ENCODE measurements at places on chromosomes 1 and 21.

- DNase-seq: no peak
These were observed 168.4 kb downstream of the ZZZ3 start for GRCh38 chr1:77513839-77514763.

GRCh38 chr1:87064986-87065385 is 150.6 kb downstream of the HS2ST1 start:
- DNase-seq: no peak

- DNase-seq: no peak
These were observed 27.5 kb downstream of the TBX15 start for GRCh38 chr1:118960567-118961136.

GRCh38 chr1:218872026-218872425 is 301.7 kb upstream of the LYPLAL1 start:
- no peak for DNase-seq

GRCh38 chr1:188006354-188006753 is 1177.6 kb downstream of the PLA2G4A start:
- DNase-seq: no peak

DNA sequence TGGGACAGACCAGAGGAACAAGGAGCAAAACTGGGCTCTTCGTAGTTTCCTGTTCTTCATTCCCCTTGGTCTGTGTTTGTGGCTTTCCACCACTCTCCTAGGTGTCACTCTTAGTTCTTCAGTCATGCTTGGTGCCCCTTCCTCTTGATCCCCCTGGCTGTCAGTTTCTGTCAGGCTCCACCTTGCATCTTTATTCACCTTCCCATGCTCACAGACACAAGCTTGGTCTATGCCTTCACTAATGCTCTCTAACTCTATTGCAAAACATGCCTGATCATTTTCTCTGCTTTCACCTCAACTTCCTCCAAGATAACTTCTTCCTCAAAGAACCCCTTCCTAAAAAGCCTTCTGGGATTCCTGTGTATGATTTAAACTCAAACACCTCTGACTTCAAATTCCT is 122.9 kb downstream of the GLUL start:
- no peak for DNase-seq

GRCh38 chr1:226534645-226535044 is 13.9 kb upstream of the STUM start:
- DNase-seq: no peak

DNA sequence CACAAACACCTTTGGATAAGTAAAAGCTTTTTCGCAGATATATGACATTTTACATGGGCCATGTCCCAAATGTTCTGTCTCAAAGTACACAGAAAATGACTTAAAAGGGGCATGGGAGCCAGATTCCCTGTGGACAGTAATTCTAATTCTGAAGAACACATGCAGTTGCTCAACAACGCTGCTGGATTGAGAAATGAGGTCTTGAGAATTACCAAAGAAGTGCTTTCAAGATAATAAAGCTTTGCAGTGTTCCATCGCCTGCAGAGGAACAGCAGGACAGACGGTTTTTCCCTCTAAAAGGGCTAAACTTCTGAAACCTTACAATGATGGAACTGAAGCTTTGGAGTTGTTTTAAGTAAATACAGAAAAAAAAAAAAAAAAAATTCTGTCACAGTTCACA is 55.3 kb upstream of the HSPA13 start:
- no peak for DNase-seq

DNA sequence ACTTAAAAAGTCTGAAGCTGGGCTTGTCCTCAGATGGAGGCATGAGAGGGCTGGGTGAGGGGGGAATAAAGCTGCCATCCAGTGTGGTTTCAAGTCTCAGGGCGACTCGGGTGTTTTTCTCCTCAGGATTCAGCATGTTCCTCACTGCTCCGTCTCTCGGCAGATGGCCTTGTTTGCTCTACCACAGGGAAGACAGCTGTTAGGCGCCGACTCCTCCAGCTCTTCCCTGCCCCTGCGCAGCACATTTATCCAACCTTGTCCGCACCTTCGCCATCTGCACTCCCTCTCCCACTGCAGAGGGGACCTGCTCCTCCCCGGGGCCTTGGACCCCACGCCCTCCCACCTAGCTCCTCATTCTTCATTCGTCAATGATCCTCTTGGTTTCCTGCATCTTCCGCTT is 16.6 kb upstream of the S100A11 start:
- DNase-seq: no peak

- DNase-seq: no peak
These were observed 4.6 kb downstream of the TENT5B start for GRCh38 chr1:27007909-27008582.

DNA sequence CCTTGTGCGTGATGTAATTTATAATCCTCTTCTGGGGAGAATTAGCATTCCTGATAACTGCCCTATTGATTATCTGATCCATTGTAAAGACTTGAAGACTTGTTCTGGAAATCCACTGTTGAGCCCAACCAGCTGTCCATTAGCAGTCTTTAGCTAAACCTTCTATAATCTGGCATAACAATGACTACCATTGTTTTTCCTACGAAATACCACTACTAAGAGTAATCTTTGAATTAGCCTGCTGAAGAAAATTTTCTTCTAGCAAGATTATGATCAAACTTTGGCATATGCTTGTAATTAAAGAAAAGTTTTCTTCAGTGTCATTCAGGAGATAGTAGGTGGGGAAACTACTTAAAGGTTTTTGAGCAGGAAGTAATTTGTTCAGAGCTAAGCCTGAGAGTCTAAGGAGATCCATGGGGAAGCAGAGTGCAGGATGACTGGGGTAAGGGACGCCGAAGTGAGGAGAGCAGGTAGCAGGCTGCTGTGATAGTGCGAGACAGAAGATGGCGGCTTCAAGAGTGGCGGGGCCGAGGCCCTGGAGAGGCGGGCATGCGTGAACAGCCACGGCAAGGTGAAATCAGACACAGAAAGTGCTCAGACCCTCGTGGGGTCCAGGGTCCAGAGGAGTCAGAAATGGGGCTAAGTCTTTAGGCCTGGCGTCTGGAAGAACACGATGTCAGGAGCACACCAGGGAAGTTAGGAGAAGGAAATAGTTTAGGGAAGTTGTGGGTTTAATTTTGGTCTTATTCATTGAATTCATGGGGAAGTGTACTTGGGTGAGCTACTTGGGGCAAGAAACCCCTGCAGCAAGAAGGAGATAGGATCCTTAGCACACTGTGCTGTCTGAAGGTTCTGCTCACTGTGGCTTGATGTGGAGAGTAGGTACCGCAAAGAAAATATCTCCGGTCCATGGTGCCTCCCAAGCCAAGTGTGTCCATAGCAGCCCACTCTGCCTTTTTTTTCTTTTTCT is 112.6 kb upstream of the ADAR start:
- no peak for DNase-seq

- DNase-seq: no peak
These were observed 366.1 kb upstream of the NEGR1 start for GRCh38 chr1:72648465-72648864.

DNA sequence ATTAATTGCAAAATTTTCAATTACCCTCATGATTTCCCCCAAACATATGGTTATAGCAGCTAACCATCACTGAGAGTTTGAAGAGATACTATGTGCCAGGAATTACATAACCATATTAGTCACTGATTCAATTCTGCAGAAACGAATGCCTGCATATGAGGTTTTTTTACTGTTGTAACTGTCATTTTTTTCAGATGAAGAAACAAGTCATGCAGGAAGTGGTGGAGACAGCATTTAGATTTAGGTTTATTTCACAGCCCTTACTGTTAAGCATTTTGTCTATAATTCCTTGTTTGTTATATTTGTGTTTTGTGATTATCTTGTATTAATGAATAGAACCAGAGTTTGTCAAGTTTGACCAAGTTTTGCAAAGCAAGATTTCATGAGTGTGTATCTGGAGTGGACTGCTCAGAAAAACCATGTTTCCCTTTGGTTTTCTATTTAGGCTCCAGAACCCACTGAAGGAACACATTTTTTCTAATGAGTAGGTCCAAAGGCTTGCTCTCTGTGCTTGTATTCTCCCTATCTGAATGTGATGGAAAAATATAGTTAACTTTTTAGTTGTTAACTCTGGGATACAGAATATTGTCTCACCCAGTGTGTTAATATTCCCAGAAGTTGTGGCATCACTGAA is 308.5 kb upstream of the ADAMTS5 start:
- DNase-seq: no peak

- DNase-seq: no peak
These were observed 4.0 kb upstream of the S100A3 start for GRCh38 chr1:153553096-153553495.

GRCh38 chr1:33344896-33345560 is 24.1 kb upstream of the A3GALT2 start:
- DNase-seq: no peak

DNA sequence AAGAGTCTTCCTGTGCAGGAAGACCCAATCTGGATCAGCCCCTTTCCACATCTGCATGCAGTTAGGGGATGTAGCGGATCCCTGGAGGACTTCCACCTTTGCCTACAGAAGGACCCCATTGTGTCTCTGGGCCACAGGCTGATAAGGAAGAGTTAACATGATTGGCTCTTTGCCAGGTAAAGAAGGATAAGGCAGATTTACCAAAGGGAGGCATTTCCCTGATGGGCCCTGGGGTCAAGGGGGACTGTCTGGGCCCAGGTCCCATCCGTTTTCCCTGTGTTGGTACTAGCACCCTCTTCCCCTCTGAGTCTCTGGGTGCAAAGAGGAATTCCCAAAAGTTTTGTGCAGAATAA is 29.1 kb downstream of the SLC26A9 start:
- DNase-seq: no peak

- no peak for DNase-seq
These were observed 166.5 kb downstream of the SDCCAG8 start for GRCh38 chr1:243422362-243422761.

DNA sequence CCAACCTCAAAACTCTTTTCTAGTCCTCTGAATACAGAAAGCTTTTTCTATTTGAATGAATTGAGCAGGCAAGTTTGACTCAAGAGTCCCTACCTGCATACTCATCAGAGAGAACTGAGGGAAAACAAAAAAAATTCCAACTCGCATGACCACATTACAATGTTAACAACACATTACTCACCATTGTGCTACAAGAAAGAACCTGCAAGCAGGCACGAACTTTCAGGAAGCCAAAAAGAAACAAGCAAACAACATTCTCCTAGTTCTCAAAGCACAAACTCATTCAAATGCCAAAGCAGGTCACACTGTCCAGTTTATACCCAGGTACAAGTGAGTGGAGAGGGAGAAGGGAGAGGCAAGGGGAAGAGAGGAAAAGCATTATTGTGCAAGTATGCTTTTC is 14.6 kb downstream of the OTUD7B start:
- DNase-seq: no peak

DNA sequence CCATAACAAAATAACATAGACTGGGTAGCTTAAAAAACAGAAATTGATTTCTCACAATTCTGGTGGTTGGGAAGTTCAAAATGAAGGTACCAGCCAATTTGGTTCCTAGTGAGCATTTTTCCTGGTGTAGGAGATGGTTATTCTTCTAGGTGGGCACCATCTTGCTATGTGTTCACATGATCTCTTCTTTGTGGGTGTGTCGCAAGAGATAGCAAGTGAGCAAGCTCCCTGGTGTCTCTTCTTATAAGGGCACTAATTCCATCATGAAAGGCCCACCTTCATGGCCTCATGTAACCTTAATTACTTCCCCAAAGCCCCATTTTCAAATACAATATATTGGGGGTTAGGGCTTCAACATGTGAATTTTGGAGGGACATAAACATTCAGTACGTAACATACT is 38.8 kb upstream of the ATP5PO start:
- DNase-seq: no peak

GRCh38 chr1:23559136-23559984 is at the start of gene ID3:
Gene ID3 (minus strand): TSS chr1:23559501. CDS start chr1:23559426, 75 bp downstream.
- DNase-seq: peak; percentile 76

GRCh38 chr1:102970496-102971078 is 137.7 kb downstream of the COL11A1 start:
- DNase-seq: no peak

- no peak for DNase-seq
These were observed 8.5 kb downstream of the AZIN2 start for GRCh38 chr1:33089457-33089856.

DNA sequence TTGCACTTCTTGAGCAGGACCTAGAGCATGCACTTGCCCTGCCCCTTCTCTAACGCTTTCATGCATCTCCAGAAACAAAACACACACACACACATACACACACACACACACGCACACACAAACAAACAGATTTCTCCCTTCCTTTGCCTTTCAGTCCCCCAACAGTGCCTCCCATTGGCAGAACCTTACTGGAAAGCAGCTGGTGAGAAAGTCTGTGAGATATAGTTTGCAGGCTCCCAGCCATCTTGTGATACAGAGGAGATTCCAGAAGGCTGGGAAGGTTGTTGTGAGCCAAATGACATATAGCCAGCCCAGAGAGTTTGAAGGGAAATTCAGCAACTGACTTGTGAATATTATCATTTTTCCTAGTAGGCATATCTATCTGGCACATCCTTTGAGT is 35.9 kb upstream of the ZRANB2 start:
- no peak for DNase-seq

DNA sequence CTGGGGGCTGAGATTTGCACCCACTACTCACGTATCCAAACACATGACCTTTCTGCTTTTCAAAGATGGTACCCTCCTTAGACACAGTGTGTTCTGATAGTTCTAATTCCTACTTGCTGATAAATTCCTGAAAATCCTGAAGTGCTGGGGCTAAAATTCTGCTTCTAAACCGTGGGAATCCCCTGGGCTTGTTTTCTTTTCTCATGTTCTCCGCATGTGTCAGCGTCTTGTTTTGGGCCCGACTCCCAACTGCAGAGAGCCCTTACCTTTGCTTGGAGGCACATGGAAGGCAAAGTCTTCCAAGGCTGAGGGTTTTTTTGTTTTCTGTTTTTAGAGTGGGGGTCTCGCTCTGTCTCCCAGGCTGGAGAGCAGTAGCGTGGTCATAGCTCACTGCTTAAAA is 27.2 kb downstream of the PSMG1 start:
- DNase-seq: no peak

- no peak for DNase-seq
These were observed 67.7 kb downstream of the RRAGC start for GRCh38 chr1:38791892-38792291.

DNA sequence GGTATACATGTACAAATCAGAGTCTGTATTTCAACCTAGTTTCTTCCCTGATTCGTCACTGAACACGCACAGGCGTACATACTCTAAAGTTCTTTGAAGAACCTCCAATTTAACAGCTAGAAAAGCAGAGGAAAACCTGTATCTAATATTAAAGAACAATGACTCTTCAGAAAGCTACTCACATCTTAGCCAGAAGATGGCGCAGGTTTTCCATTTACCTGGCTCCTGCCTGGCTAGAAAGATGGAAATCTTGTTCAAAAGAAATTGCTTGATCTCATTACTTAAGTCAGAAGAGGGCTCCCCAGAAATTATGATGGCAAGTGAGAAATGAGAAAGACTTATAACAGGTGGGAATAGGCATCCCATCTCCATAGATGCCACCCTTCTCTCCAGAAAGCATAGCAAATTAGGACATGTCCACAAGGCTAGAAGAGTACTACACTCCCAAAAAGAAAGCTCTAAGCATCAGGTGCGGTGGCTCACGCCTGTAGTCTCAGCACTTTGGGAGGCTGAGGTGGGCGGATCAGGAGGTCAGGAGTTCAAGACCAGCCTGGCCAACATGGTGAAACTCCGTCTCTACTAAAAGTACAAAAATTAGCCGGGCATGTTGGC is 19.0 kb upstream of the L1TD1 start:
- DNase-seq: peak; percentile 24
